ENCODE measurements at places on chromosomes 3 and 15.

- DNase-seq: no peak
Observed at GRCh38 chr15:66770518-66771350, 68.7 kb downstream of the SMAD6 start.

GRCh38 chr3:157241599-157241998 is 81.7 kb upstream of the CCNL1 start:
- DNase-seq: no peak

- DNase-seq: no peak
Observed at GRCh38 chr3:138936741-138937689, 9.9 kb downstream of the FOXL2 start.

DNA sequence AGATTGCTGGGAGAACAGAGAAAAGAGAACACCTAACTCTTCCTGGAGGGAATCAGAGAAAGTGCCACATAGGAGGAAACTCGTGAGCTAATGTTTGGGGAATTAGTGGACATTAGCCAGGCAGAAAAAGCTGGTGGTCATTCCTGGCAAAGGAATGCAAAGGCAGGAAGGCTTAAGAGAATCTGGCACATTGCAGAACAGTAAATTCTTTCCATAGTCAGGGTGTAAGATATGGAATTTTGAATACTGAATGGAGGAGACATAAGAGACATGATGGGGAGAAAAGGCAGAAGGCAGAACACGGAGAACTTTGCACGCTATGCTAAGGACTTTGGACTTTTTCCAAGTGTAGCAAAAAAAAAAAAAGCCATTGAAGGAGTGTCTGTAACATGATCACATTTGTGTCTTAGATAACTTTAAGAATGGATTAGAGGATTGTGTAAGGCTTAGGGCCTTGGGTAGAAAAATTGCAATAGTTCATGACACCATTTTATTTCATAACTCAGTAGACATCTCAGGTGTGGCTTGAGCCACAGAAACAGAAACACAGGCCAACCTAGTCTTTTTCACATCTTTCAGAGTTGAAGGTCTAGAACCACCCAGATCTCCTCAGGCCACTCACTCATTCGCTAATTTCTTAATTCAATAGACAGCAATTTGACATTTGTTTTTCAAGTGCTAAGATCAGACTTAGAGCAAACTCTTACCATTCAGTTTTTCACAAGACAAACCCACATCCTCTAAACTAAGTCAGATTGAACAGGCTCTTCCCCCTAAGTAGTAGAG is 31.2 kb upstream of the CCDC80 start:
- DNase-seq: no peak

- no peak for DNase-seq
Observed at GRCh38 chr15:42155546-42156242, 742 bp downstream of the PLA2G4F start.

Measured in SJCRH30 (cell line).